ENCODE measurements at places on chromosomes 3 and 15.

DNA sequence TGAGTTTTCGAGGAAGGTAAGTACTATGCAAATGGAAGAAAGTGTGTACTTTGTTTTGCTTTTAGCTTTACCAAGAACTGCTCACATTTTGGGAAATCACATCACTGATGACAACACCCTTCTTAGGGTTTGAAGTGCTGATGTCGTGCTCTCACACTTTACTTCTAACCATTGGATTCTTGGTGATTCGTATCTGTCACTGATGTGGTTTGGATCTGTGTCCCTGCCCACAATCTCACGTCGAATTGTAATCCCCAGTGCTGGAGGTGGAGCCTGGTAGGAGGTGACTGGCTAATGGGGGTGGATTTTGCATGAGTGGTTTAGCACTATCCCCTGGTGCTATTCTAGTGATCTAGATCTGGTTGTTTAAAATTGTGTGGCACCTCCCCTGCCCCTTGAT lies 75.4 kb upstream of the RGMA start:
- DNase-seq = no peak

GRCh38 chr15:58163985-58164384 lies 25.8 kb downstream of the AQP9 start:
- no peak for DNase-seq

- no peak for DNase-seq
Observed at GRCh38 chr15:70753101-70753829, 10.1 kb downstream of the UACA start.

DNA sequence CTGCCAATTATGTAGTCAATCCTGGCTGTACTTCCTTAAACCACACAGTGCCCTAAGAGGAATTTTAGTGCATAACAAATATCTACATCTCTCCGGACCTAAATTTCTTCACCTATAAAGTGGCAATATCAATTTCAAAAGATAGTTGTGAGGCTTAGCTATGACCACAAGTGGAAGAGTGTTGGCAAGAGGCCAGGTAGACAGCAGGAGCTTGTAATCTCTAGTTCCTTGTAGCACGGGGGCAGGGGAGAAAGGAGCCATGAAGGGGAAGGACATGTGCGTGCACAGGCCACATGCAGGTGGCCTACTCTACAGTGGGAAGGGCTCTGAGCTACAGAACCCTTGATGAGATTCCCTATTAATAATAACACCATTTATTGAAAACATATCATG lies 269.7 kb downstream of the ABHD5 start:
- no peak for DNase-seq

GRCh38 chr15:57884936-57885335 lies 178.4 kb downstream of the POLR2M start:
- DNase-seq = no peak

All from NCI-H146 (cell line).